Stimulated activated CD4-positive, alpha-beta T cell treated with anti-CD3 and anti-CD28 coated beads, Interleukin-15, amount 100 ng/mL, for 48 hours (primary cell): ENCODE measurements at places on chromosomes 4 and X.

DNA sequence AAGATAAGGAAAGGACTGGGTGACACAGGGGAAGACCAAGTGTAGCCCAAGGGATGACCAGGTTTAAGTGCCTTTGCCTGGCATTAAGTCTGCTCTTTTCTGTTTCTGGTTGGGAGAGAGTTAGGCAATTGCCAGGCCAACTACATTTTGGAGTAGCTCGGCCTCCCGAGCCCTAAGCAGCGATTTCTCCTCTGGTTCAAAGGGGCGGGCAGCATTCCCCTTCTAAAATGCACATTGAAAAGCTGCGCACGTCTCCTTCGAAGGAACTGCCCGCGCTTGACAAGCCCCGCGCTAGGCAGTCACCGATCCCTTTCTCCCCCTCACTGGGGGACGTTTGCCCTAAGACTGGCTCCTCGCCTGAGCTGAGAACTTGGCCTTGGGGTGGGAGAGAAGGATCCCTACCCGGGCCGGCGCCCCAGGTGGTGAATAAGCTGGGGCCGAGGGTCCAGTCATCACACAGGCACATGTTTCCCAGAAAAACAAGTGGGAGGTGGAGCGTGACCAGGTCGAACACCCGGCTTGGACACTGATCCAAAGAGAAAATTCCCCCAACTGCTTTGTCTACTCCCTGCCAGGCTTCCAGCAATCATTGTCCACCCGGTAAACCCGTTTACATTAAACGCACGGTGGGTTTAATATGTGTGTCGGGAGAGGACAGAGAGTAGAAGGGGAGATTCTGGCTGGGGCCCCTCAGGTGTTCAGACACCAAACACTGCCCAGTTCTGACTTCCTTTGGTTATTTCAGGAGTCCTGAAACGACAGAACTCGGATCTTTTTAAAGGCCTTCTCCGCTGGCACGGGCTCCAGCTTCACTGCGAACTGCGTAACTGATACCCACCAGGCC lies 4.0 kb downstream of the ARX start:
- no peak for DNase-seq

GRCh38 chrX:113947548-113947947 lies 636.3 kb upstream of the HTR2C start:
- DNase-seq = no peak

GRCh38 chrX:132277953-132278614 lies 58.8 kb upstream of the RAP2C start:
- no peak for DNase-seq

DNA sequence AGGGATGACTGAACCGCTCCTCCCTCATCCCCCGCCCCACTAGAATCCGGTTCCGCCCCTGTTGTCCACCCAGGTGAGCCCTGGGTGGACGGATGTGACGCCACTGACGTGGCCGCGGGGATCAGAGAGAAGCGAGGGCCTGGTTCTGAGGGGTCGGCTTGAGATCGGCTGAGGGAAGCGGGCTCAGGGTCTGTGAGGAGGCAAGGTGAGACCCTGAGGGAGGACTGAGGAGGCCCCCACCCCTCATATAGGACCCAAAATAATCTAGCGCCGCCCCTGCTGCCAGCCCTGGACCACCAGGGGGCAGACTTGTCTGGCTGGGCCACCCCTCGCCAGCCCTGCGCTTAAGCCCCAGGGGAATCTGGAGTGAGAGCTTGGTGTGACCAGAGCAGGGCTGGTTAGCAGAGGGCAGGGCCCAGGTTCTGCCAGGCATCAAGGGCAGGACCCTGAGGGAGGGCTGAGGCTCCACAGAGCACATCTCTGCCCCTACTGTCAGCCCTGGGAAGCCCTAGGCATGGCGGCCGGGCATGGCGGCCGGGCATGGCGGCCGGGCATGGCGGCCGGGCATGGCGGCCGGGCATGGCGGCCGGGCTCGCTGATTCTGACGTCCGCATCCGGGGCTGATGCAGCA lies at the start of gene MAGEA8:
Gene MAGEA8, plus strand, starts transcription at position 103 of the 631 bp plus-strand sequence. CDS start 3,090 bp downstream, outside the sequence.
- no peak for DNase-seq
